Neural progenitor cell (in vitro differentiated cells): ENCODE measurements at places on chromosomes 12 and 14.

GRCh38 chr12:54041097-54041690 is 8.3 kb downstream of the HOXC5 start:
- no peak overlapping the region for H3K27ac ChIP-seq
- peak; percentile 62 for DNase-seq

GRCh38 chr14:64800000-64800399 is 79.7 kb downstream of the SPTB start:
- H3K4me1 ChIP-seq = peaks cover 4% of the 10 kb centered on the region
- H3K4me3 ChIP-seq = no peak overlapping the region
- no peak overlapping the region for H3K27ac ChIP-seq

DNA sequence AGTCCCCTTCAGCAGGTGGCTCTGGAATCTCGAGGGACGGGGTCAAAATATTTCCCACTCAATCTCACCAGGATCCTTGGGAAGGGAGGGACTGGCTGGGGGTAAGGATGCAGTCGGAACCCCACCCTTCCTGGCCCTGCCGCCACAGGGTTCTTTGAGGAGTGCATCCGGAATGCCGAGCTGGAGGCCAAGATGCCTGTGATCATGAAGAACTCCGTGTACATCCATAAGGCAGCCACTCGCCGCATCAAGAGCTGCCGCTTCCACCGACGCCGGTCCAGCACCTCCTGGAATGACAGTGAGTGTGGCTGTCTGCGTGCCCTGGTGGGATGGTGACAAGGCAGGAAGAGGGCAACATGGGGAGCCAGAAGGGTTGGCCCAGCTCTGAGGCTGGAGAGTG is 43.1 kb downstream of the PLEKHD1 start:
- DNase-seq = no peak
- H3K4me3 ChIP-seq = no peak overlapping the region
- H3K27ac ChIP-seq = no peak overlapping the region
- no peaks in the 10 kb centered on the region for H3K4me1 ChIP-seq
- no peaks in the 10 kb centered on the region for H3K36me3 ChIP-seq

- peak; percentile 81 for DNase-seq
- no peaks in the 10 kb centered on the region for H3K27me3 ChIP-seq
- peak overlapping the region; percentile 21 for H3K4me3 ChIP-seq
These were observed 37.9 kb downstream of the PTPN21 start for GRCh38 chr14:88516861-88517357.

GRCh38 chr12:53944209-53944608 is 5.6 kb downstream of the HOXC13 start:
- no peak overlapping the region for H3K27ac ChIP-seq
- no peaks in the 10 kb centered on the region for H3K36me3 ChIP-seq
- no peak for DNase-seq
- H3K4me3 ChIP-seq = no peak overlapping the region
- H3K27me3 ChIP-seq = peaks cover 100% of the 10 kb centered on the region

DNA sequence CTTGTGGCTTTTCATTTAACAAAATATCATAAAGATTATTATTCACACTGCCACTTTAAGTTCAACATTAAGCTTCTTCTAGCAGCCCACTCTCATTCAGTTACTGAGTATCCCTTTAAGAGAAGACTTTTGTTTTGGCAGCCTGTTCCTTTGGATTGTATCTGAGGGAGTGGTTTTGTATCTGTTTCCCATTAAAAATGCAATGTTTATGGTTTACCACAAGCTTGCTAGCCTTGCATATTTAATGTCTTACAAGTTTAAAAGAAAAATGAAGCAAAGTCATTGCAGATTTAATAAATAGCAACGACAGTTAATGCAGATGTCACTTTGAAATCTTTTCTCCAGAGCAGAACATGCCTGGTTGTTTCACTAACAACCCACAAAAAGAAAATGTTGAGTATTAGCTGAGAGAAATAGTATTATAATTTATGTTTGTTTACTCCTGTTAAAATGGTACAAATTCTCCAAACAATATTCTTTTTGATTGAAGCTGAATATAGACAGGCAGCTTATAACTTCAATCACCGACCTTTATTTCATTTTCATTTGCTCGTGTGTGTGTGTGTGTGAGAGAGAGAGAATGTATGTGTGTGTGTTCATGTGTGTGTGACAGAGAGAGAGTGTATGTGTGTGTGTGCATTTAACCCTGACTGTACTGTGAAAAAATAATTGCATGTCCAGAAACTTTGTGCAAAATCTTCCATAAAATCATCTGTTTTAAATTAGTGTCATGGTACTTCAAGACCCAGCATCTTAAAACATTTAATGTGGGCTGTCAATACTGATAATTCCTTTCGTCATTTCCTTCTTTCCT is 1.8 kb downstream of the DCN start:
- H3K27ac ChIP-seq = no peak overlapping the region
- H3K36me3 ChIP-seq = no peaks in the 10 kb centered on the region
- H3K4me1 ChIP-seq = no peaks in the 10 kb centered on the region
- H3K27me3 ChIP-seq = no peaks in the 10 kb centered on the region

DNA sequence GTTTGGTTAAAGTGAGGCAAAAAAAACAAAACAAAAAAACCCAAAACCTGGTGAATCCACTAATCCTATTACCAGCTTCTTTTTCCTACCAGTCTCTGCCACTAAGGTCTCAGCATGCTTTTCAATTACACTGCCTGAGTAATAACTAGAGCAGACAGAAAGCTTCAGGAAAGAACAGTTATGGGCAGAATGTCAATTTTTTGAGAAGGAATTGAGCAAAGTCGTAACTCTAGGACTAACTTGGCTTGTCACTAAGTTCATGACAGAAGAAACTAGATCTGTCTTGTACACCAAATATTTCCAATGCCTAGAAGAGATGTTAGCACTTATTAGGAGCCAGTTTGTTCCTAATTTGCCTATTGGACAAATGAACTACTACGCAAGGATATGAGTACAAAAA is 148.8 kb upstream of the CNOT2 start:
- no peak overlapping the region for H3K27ac ChIP-seq
- no peaks in the 10 kb centered on the region for H3K27me3 ChIP-seq
- H3K4me1 ChIP-seq = peaks cover 16% of the 10 kb centered on the region
- no peak overlapping the region for H3K4me3 ChIP-seq
- peak; percentile 18 for DNase-seq
- no peaks in the 10 kb centered on the region for H3K36me3 ChIP-seq

DNA sequence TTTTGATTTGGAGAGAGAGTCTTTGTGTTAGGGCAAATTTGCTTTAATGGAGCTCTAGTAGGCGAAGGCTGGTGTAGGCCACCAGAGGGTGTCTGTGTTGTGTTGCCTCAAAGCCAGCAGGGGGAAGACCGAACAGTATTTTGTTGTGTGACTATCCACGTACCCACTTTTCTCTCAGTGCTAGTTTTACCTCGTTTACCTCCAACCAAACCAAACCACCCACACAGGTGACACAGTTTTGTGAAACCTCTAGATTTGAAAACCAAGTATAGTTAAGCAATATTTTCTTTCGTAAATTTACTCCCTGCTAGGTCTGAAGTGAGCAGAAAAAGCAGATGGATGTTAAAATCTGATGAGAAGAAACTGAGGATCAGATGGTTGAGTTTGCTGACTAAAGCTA is 36.3 kb upstream of the NPFF start:
- peak overlapping the region; percentile 24 for H3K27ac ChIP-seq
- H3K36me3 ChIP-seq = peaks cover 4% of the 10 kb centered on the region
- peak; percentile 75 for DNase-seq

GRCh38 chr12:107736914-107737313 is 24.0 kb downstream of the PRDM4 start:
- H3K4me1 ChIP-seq = no peaks in the 10 kb centered on the region
- no peak overlapping the region for H3K4me3 ChIP-seq
- no peaks in the 10 kb centered on the region for H3K27me3 ChIP-seq
- DNase-seq = no peak
- H3K27ac ChIP-seq = no peak overlapping the region

DNA sequence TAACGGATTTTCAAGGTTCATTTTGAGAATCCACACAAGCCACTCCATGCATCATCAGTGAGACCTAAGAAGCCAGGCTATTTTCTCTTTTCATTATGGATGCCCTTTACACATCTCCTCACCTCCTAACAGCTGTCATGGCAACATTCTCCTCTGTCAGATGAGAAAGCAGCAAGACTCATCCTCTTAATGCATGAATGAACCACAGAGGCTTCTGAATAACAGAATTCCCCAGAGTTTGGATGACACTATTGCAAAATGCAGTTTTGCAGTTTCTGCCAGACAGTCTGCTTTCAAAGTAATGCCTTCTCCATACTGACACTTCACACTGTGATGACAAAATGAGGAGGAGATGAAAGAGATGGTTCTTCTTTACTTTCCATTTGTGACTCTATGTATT is 286.7 kb upstream of the GRIP1 start:
- no peaks in the 10 kb centered on the region for H3K36me3 ChIP-seq
- no peaks in the 10 kb centered on the region for H3K27me3 ChIP-seq
- H3K4me3 ChIP-seq = no peak overlapping the region
- H3K27ac ChIP-seq = no peak overlapping the region

GRCh38 chr12:82176761-82177490 is 181.3 kb downstream of the CCDC59 start:
- DNase-seq = no peak
- no peak overlapping the region for H3K27ac ChIP-seq
- H3K27me3 ChIP-seq = no peaks in the 10 kb centered on the region
- H3K4me3 ChIP-seq = no peak overlapping the region
- no peaks in the 10 kb centered on the region for H3K36me3 ChIP-seq
- no peaks in the 10 kb centered on the region for H3K4me1 ChIP-seq

GRCh38 chr14:56414236-56414635 is 165.4 kb upstream of the TMEM260 start:
- no peaks in the 10 kb centered on the region for H3K4me1 ChIP-seq
- H3K36me3 ChIP-seq = no peaks in the 10 kb centered on the region
- no peaks in the 10 kb centered on the region for H3K27me3 ChIP-seq
- no peak overlapping the region for H3K4me3 ChIP-seq
- no peak for DNase-seq
- no peak overlapping the region for H3K27ac ChIP-seq

- H3K4me1 ChIP-seq = peaks cover 2% of the 10 kb centered on the region
- no peak overlapping the region for H3K27ac ChIP-seq
- H3K36me3 ChIP-seq = no peaks in the 10 kb centered on the region
- no peak for DNase-seq
These were observed 50.5 kb downstream of the SYNE3 start for GRCh38 chr14:95465936-95466335.

DNA sequence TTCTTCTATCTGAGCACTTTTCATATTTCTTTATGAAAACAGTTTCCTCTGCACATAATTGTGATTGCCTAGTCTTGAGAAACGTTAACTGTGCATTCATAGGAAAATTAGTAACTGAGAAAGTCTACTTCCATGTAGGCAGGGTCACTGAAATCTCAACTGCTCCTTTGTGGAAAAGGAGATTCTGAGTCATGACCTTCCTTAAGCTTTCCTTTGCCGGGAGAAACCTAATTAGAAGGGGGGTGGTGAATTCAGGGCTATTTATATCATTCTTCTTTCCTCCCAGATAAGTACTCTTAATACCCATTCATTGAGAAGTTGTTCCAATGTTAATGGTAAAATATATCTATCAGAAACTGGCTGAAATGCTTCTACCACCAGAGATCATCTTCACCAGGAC is 751.0 kb upstream of the TMEM132C start:
- DNase-seq = no peak
- H3K4me3 ChIP-seq = no peak overlapping the region

DNA sequence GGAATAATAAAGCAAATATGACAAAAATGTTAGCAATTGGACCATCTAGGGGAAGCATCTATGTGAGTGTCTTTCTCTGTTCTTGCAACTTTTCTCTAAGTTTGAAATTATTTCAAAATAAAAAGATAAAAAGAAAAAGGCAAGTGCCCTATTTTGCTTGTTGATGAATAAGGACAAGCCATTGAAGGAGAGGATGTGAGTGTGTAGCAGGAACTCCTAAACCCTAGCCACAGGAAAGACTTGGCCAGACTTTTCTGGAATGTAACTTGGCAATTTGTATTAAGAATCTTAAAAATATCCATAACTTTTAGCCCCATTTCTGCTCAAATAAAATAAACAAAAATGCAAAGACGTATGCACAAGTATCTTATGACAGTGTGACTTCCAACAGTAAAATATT is 279.4 kb downstream of the CACNA1C start:
- no peaks in the 10 kb centered on the region for H3K36me3 ChIP-seq
- H3K27ac ChIP-seq = no peak overlapping the region
- no peak for DNase-seq
- H3K4me1 ChIP-seq = peaks cover 10% of the 10 kb centered on the region

- no peaks in the 10 kb centered on the region for H3K27me3 ChIP-seq
- no peak overlapping the region for H3K27ac ChIP-seq
- DNase-seq = no peak
- no peaks in the 10 kb centered on the region for H3K4me1 ChIP-seq
- H3K4me3 ChIP-seq = no peak overlapping the region
- no peaks in the 10 kb centered on the region for H3K36me3 ChIP-seq
These were observed 103.4 kb downstream of the ST8SIA1 start for GRCh38 chr12:22231078-22231477.

DNA sequence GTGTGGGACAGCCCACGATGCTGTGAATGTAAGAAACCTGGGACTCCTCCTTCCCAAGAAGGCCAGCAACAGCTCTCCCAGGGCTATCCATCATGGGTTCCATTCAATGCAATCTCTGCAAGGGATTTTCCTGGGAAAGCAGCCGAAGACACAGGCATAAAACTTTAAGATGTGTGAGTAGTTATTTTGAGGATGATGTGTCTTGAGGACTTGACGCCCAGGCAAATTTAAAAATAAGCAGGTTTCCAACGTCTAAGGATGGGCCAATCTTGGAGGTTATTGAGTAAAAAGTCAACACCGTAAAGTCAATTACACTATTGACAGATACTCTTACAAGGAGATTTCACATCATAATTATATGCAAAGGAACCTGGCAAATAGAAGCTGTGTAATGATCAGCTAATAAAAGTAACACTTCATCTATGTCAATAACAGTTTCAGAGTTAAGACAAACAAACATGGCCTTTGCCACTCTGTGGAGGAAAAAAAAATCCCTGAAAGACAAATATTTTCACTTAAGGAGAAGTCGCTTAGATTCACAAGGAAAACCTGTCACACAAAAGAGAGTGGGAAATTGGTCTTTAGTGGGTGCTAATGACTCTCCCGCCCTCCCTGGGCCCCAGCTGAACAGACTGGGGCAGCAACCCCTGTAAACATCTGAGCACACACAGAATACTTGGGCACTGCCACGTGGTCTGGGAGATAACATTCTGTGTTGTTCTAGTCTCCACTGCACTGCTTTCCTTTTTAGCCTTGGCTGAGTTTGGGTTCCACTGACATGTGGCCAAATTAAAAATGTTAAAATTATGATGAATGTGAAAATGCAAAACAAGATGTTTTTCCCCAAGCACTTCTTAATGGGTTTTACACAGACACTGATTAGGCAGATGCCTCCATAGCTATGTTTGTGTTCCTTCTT is 240.9 kb downstream of the FOXN3 start:
- H3K27ac ChIP-seq = no peak overlapping the region
- peaks cover 11% of the 10 kb centered on the region for H3K36me3 ChIP-seq
- H3K27me3 ChIP-seq = no peaks in the 10 kb centered on the region
